ENCODE measurements at places on chromosomes 7 and 10. TPM values are rescaled to one million over a fixed set of nuclear protein-coding genes. Genes with fewer than 3 reads are reported as not detected.

- DNase-seq: no peak
Measured at GRCh38 chr10:76353237-76353851, 921.9 kb downstream of the LRMDA start.

GRCh38 chr10:101607124-101607523, 19.0 kb downstream of the DPCD start:
- no peak for DNase-seq

GRCh38 chr10:96133135-96133534, 3.0 kb downstream of the ZNF518A start:
- no peak for DNase-seq

- no peak for DNase-seq
Measured at GRCh38 chr10:131584287-131584686, 272.8 kb upstream of the TCERG1L start.

DNA sequence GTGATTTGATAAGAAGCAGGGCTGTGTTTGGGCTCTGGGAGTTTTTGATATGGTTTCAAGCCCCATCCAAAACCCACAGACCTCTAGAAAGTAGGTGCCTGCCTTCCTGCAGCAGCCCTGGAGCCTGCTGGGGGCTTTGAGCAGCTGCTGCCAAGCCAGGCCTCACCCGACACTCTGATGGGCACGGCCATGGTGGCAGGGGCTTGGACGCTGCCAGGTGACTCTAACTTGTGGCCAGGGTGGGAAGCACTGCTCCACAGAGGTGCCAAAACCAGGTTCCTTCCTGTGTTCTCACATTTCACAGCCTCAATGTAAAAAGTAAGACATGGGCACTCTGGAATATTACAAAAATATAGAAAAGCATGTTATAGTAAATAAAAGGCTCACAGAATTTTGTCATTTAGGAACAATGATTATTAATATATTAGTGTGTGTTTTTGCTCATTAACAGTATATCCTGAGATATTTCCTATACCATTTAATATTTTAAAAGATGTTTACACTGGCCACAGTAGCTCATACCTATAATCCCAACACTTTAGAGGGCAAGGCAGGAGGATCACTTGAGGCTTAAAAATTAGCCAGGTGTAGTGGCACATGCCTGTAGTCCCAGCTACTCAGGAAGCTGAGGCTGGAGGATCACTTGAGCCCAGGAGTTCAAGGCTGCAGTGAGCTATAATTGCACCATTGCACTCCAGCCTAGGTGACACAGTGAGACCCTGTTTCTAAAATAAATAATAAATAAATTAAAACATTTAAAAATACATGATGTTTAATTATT, 95.1 kb downstream of the EGFR start:
- DNase-seq: no peak

DNA sequence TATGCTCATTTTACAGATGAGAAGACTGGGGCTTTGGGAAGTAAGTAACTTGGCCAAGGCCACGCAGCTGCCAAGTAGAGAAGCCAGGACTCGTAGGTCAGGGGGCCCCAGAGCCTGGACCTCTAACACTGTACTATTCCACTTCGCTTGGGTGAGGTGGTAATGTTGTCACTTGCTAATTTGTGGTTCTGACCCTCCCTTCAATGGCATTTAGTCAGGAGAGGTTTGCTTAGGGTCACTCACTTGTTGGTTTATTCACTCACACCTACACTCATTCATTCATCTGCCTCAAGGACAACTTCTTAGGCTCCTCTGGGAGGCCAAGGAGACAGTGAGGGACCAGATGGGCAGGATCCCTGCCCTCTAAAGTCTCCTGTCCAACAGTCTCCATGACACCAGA, 21.3 kb downstream of the BTBD16 start:
- no peak for DNase-seq

GRCh38 chr10:80415734-80416478, 7.6 kb downstream of the PRXL2A start:
- no peak for DNase-seq

DNA sequence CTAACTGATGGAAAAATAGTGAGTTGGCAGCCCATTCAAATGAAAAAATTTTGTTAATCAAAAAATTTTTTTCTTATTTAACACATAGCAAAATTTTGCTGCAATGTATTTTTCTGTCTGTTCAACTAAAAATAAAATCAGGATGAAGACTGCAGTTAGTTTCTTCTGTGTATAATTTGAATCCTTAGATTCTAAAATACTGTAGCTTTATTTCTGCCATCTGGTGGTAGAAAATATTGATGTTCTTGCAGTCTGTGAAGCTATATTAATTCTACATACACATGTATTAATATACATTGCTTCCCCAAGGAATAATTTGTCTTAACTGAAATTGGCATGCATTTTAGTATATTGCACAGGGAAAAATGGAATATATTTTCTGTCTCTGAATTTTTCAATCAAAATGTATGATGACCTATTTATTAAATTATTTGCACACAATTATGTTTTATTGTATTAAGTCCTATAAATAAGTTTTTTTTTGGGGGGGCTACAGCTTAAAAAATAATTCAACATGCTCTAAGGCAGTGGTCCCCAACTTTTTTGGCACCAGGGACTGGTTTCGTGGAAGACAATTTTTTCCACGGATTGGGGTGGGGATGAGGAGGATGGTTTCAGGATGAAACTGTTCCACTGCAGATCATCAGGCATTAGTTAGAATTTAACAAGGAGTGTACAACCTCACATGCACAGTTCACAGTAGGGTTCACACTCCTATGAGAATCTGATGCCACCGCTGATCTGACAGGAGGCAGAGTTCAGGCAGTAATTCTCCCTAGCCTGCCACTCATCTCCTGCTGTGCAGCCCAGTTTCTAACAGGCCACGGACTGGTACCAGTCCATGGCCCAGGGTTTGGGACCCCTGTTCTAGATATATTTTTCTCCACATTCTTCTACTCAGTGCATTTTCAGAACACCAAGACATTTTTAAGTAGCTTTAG, 119.4 kb downstream of the GNAT3 start:
- no peak for DNase-seq

DNA sequence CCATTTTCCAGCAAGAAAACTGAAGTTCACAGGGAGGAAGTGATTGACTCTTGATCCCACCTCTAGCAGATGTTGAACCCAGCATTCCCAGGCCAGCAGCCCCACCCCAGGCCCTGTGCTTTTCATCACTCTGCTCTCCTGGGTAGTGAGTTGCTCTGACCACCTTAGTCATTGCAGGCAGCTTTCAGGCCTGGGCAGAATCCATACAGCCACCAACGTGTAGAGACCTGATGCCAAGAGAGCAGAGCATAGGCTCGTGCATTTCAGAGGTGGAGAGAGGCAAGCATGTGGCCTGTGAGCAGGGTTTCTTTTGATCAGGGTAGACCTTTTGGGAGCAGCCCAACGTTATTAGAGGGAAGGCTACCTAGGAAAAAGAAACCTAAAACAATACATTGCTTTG, 334.6 kb downstream of the PTEN start:
- no peak for DNase-seq

GRCh38 chr7:50640256-50640655, 75.1 kb upstream of the DDC start:
- DNase-seq: no peak

DNA sequence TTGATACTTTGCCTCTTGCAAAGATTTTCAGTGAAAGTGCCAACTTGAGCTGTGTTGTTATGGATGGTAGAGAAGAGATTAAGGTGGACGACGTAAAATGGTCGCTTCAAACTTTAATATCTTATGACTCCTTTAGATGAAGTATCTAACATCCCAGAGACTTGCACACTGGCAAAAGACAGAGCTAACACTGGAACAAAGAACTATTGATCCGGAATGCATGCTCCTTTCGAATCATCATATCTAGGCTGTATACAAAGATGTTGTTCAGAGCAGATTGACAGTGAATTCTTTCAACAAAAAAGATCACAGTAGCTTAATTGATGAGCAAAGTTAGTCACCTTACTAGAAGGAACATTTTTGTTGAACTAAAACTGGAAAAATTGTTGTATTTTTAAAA, 592.7 kb downstream of the NXPH1 start:
- no peak for DNase-seq

- no peak for DNase-seq
Measured at GRCh38 chr10:42836771-42837468, 54.3 kb downstream of the BMS1 start.

DNA sequence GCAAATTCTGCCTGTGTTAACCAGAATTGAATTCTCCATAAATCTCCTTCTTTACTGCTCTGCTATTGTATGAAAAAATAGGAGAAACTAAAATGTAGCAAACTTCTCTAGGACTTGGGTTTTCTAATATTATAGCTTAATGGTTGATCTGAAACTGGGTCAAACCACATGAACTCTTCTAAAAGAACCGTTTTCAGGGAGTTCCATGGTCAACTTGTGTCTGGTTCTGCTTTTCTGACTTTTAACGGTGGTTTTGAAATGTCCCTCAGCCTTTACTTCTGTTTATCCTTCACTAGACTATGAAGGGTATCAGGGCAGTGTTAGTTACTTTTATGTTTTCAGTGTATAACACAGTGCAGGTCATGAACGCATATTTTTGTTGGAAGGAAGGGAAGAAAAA, 242.2 kb downstream of the TSPAN12 start:
- no peak for DNase-seq

DNA sequence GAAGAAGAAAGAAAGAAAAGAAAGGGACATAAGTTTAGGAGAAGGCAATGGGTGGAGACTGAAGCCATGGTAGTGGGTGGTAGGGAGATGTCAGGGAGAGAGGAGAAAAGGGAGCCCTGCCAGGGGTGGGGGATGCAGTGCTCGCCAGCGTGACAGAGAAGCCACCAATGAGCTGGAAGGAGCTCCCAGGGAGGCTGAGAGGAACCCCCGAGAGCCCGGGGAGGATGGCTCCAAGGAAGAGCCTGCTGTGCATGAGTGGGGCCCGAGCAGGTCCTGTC, 141.2 kb upstream of the SHH start:
- no peak for DNase-seq

GRCh38 chr7:54969208-54969967, 49.4 kb upstream of the EGFR start:
- DNase-seq: no peak

- no peak for DNase-seq
Measured at GRCh38 chr7:95927756-95928155, 155.4 kb downstream of the DYNC1I1 start.

The ELMO1 gene
- total RNA-seq: 36.8 TPM

The TMEM26 gene
- not detected for total RNA-seq

The TYW1B gene
- 12.4 TPM for total RNA-seq

The CFAP43 gene
- not detected for total RNA-seq

The CALHM1 gene
- not detected for total RNA-seq

The SLC29A4 gene
- 0.11 TPM for total RNA-seq

The SUN1 gene
- 34.3 TPM for total RNA-seq

The LIPM gene
- total RNA-seq: not detected

The FAM25C gene
- not detected for total RNA-seq

The UNCX gene
- total RNA-seq: not detected

Measured in natural killer cell treated with Interleukin-12 subunit alpha and Interleukin-12 subunit beta and Interleukin-15 and Interleukin-18, amount 100 ng/mL, for 72 hours (primary cell).